ENCODE measurements at places on chromosomes 16 and 17. TPM values are rescaled to one million over a fixed set of nuclear protein-coding genes. Genes with fewer than 3 reads are reported as not detected.

Gene DYNLRB2
- not detected for total RNA-seq

- DNase-seq, result peak; percentile 57
Observed at GRCh38 chr16:67528870-67529581, 397 bp downstream of the RIPOR1 start.

GRCh38 chr16:49129935-49130334, 151.7 kb downstream of the CBLN1 start:
- no peak for DNase-seq

- DNase-seq, result no peak
Observed at GRCh38 chr16:75252049-75252864, 833 bp upstream of the BCAR1 start.

DNA sequence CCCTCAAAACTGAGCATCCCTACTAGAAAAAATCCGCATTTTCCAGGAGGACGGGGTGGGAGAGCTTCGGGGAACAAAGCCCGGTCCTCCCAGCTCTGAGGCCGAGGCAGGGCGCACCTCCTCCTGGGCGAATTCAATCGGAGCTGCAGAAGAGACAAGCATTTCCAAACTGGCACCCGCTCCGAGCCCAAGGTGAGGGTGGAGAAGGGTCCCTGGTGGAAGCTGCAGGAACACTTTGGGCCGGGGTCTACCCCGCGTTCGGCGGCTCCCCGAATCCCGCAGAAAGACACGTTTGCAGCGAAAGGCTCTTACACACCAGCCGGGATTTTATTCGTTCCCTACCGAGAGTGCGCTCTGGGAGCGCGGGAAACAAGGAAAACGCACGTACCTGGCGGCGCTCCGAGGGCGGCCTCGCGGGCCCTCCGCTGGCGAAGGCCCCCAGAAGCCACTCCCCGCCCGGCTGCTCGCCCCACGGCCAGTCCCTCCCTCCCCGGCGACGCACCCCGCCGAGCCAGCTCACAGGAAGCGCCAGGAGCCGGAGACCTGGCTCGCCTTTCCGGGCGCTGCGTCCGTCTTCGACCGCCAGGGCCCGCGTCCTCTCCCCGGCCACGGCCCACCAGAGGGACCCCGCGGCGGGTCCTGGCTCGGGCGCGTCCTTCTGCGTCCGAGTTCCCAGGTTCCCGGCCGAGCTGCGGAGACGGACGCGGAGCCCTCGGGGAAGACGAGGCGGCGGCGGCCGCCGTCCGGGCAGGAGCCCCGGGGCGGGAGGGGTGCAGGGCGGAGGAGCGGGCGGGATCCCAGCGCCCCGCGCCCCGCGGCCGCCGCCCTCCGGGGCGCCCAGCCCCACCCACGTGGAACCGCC, 49.8 kb upstream of the BAHCC1 start:
- peak; percentile 91 for DNase-seq

- no peak for DNase-seq
Observed at GRCh38 chr16:75362846-75363245, 70.5 kb downstream of the CFDP1 start.

Data from MCF 10A (cell line).